ENCODE measurements at places on chromosomes 5 and 9. TPM values are rescaled to one million over a fixed set of nuclear protein-coding genes. Genes with fewer than 3 reads are reported as not detected.

Gene MSMP
- not detected for total RNA-seq

GRCh38 chr9:108565651-108566378 is 290.0 kb downstream of the ACTL7B start:
- no peaks in the 10 kb centered on the region for H3K4me1 ChIP-seq
- H3K4me3 ChIP-seq: no peak overlapping the region
- H3K36me3 ChIP-seq: no peaks in the 10 kb centered on the region
- peak; percentile 94 for DNase-seq

Gene MVB12B
- total RNA-seq: 21.9 TPM

DNA sequence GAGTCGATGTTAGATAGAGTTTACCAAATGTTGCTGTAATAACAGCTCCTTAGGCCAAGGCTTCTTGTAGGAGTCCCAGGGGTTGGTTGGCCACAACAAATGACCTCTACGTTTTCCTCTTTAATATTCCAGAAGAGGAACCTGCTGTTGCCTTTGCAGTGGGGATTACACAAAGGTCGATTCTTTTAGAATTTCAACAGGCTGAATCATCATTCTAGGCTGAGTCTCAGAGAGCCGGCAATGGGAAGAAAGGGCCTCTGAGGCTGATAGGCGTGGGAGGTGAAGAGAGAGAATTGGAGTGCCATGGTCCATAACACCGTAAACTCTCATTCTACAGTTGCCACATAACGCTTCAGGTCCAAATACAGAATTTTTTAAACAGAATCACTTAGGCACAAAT is 405.9 kb upstream of the DAP start:
- no peak overlapping the region for H3K27ac ChIP-seq
- no peaks in the 10 kb centered on the region for H3K36me3 ChIP-seq
- DNase-seq: no peak

Gene CARTPT
- total RNA-seq: not detected

DNA sequence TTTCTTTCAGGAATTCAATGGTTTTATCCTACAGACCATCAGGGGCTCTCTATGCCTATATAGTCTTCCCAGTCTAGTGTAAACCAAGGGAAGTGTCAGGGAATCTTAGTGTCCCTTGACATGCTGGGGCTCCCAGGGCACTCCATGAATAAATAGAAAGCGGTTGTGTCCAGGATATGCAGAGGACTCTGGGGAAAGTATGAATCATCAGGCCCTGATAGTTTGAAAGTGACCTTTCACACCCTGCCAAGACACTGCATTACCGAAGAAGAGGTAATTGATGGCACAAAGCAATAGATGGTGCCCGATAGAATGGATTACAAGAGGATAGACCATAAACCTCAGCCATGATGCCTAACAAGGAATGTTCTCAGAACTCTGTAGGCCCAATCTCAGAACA is 163.3 kb upstream of the DAPK1 start:
- no peak for DNase-seq
- H3K36me3 ChIP-seq: no peaks in the 10 kb centered on the region
- H3K27ac ChIP-seq: no peak overlapping the region

Gene IFNA13
- not detected for total RNA-seq

DNA sequence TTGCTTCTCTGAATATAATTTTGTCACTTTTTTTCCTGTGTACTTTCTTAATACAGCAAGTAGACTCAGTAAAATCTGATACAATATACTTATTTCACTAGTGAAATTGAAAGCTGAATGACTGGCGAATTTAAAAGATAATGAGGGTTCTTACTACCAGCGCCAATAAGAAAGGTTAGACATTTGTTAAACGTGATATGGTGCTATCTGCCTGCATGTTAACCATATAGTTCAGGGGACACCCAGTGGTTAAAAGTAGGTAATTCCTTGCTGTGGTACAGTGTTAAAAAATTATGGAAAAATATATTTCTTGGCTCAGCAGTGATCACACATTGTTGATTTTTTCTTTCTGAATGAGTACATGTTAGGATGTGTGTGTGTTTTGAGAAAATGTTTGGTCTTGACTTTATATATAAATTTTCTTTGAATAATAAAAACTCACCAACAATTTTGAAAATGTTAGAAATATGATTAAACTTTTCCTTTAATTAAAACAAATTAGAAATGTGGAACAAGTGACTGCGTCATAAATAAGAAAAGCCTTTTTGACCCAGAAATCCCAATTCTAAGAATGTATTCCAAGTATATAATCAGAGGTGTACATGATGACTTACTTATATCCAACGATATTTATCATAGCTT is 25.8 kb downstream of the CAST start:
- H3K4me3 ChIP-seq: no peak overlapping the region
- no peaks in the 10 kb centered on the region for H3K4me1 ChIP-seq
- H3K27ac ChIP-seq: no peak overlapping the region
- peak; percentile 76 for DNase-seq
- H3K36me3 ChIP-seq: peaks cover 7% of the 10 kb centered on the region

DNA sequence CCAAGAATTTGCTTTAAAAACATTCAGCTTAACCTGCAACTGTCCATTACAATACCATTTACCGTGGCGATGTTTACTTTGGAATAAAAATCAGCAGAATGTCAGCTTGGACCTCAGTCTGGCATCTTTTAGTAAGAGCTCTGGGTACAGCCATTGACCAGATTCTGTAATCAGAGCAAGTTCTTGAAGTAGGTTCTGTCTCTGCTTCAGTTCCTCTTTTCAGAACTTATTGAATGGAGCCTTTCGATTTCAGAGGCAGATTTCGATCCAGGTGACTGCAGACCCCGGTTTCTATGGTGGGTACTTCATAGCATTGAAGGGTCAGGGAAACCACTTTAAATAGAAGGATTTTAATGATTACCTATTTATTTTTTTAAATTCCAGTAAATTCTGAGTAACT is 53.4 kb upstream of the SV2C start:
- H3K27ac ChIP-seq: no peak overlapping the region
- H3K27me3 ChIP-seq: no peaks in the 10 kb centered on the region
- no peak overlapping the region for H3K4me3 ChIP-seq
- no peaks in the 10 kb centered on the region for H3K4me1 ChIP-seq
- H3K36me3 ChIP-seq: no peaks in the 10 kb centered on the region

- peaks cover 20% of the 10 kb centered on the region for H3K4me1 ChIP-seq
- no peaks in the 10 kb centered on the region for H3K36me3 ChIP-seq
- DNase-seq: no peak
- no peak overlapping the region for H3K27ac ChIP-seq
- H3K27me3 ChIP-seq: no peaks in the 10 kb centered on the region
These were observed 11.7 kb upstream of the PCDHB1 start for GRCh38 chr5:141039517-141039916.

DNA sequence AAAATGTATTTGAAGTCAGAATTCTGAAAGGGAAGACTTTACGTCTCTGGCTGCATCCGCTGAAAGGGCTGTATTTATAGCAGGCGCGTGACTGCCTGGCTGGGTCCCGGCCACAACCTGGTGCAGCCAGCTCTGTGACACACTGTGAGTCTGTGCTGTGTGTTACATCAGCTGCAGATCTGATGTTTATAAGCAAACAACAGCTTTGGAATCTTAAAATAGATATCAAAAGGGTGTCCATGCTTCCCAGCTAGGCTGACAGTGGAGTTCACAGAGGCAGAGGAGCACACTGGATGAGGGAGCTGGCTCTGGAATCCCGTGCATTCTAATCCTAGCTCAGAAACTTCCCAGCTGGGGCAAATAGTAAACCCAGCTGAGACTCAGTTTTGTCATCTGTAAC is 433.4 kb upstream of the BRINP1 start:
- no peak overlapping the region for H3K4me3 ChIP-seq
- H3K36me3 ChIP-seq: no peaks in the 10 kb centered on the region

DNA sequence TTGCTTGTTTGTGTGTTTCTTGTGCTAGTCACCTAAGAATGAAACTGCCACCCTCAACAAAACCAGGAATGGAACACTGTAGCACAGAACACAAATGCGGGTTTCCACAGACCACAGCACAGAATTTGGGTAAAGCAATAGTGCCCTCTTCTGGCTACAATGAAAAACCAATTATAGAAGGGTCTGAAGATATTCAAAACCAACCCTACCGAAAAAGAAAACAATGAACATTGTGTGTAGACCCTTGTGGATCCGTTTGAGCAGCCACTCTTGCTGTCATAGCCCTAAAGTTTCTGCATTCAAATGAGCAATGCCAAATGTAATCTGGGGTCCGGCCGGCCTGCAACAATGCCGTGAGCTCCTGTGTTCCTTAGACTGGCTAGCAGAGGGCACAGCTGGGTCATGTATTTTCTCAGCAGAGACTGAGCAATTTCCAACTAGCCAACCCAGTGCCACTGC is 8.3 kb upstream of the ENC1 start:
- peak; percentile 87 for DNase-seq
- no peaks in the 10 kb centered on the region for H3K4me1 ChIP-seq
- H3K36me3 ChIP-seq: no peaks in the 10 kb centered on the region

DNA sequence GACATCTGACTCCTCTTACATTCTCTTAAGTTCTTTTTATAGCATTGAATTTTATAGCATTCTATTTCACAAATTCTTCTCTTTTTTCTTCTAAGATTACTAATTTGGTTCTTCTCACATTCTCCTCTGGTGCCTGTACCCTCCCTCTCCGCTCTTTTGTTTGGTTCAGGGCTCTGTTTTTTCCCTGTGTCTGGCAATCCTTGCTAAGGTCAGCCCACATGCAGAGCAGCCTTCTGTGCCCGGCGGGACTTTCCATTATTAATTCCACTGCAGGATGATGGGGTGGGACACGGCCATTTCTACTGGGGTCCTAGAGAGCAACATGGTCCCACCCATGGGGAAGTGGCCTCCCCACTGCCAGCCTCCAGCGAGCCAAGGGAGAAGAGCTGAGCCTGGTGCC is 9.8 kb upstream of the TRAF2 start:
- H3K27me3 ChIP-seq: no peaks in the 10 kb centered on the region
- no peak overlapping the region for H3K4me3 ChIP-seq
- H3K27ac ChIP-seq: no peak overlapping the region
- no peak for DNase-seq
- H3K4me1 ChIP-seq: peaks cover 2% of the 10 kb centered on the region

Gene BNC2
- 4.8 TPM for total RNA-seq

Gene MAT2B
- total RNA-seq: 6.7 TPM

DNA sequence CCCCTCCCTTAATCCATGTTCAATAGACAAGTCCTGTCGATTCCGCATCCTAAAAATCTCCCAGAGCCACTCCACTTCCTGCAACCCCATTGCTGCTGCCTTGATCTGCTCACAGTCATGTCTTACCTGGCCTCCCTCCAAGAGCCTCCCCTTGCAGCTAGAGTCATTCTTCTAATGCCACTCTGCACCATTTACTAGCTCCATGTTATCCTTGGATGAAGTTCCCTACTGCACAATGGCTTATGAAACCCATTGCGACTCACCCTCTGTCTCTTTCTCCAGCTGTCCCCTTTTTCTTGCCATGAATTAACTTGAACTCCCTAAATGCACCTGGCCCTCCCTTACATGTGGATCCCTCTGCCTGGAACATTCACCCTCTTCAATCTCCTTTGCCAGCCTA is 39.5 kb downstream of the MEGF10 start:
- no peak for DNase-seq
- H3K4me3 ChIP-seq: no peak overlapping the region
- no peaks in the 10 kb centered on the region for H3K4me1 ChIP-seq
- H3K27ac ChIP-seq: no peak overlapping the region
- no peaks in the 10 kb centered on the region for H3K27me3 ChIP-seq
